ENCODE measurements at places on chromosomes 4 and X. TPM values are rescaled to one million over a fixed set of nuclear protein-coding genes. Genes with fewer than 3 reads are reported as not detected.

Gene JADE3
- 22.0 TPM for total RNA-seq

DNA sequence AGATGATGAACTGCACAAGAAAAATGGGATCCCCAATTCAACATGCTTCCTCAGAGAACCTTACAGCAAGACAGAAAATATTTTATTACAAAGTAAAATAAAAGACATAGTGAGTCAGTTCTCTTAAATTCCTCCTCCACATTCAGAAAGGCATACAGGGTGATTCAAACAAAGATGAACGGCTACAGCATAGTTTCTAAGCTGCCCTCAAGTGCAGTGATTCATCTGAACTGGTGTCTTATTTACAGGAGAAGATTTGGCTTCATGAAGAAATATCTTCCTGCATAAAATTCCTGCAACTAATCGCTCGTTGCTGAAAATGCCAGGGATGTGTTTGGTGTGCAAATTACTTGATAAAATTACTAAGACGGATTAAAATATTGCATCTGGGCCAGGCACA, 103.6 kb downstream of the PRKX start:
- H3K27me3 ChIP-seq: no peaks in the 10 kb centered on the region
- no peak overlapping the region for H3K27ac ChIP-seq
- no peak for DNase-seq
- H3K36me3 ChIP-seq: peaks cover 2% of the 10 kb centered on the region
- no peak overlapping the region for H3K4me3 ChIP-seq
- no peaks in the 10 kb centered on the region for H3K4me1 ChIP-seq

Gene MAGEE2
- not detected for total RNA-seq

Gene NEUROG2
- 0.09 TPM for total RNA-seq
